ENCODE measurements at places on chromosomes 12 and 14.

DNA sequence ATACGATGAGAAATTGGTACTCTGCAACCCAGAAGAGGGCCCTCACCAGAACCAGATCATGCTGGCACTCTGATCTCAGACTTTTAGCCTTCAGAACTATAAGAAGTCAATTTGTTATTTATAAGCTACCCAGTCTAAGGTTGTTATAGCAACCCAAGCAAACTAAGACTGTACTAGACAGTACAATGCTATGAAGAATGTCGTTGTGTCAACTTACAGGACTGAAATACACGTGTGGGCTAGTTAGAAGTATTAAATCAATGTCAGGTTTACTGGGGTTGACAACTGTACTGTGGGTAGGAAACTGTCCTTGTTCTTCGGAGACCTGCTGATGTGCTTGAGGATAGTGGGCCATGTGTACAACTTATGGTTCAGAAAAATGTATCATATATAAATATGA, 19.7 kb downstream of the DUSP16 start:
- H3K4me3 ChIP-seq: no peak overlapping the region
- DNase-seq: no peak
- H3K36me3 ChIP-seq: peaks cover 27% of the 10 kb centered on the region

- H3K27me3 ChIP-seq: no peaks in the 10 kb centered on the region
- DNase-seq: no peak
- no peak overlapping the region for H3K4me3 ChIP-seq
- H3K27ac ChIP-seq: no peak overlapping the region
Observed at GRCh38 chr12:126493366-126494108, 1428.3 kb downstream of the AACS start.

GRCh38 chr14:81382517-81383225, 17.5 kb downstream of the STON2 start:
- H3K27me3 ChIP-seq: peaks cover 4% of the 10 kb centered on the region
- no peaks in the 10 kb centered on the region for H3K4me1 ChIP-seq
- no peak overlapping the region for H3K27ac ChIP-seq
- DNase-seq: no peak
- no peaks in the 10 kb centered on the region for H3K36me3 ChIP-seq

GRCh38 chr12:123976227-123976826, 3.3 kb downstream of the ZNF664 start:
- H3K36me3 ChIP-seq: peaks cover 22% of the 10 kb centered on the region
- H3K27ac ChIP-seq: no peak overlapping the region
- no peak for DNase-seq

- peak overlapping the region; percentile 35 for H3K4me3 ChIP-seq
- no peaks in the 10 kb centered on the region for H3K27me3 ChIP-seq
- peaks cover 53% of the 10 kb centered on the region for H3K4me1 ChIP-seq
- no peak for DNase-seq
Observed at GRCh38 chr12:111991946-111992345, 21.0 kb downstream of the TMEM116 start.

DNA sequence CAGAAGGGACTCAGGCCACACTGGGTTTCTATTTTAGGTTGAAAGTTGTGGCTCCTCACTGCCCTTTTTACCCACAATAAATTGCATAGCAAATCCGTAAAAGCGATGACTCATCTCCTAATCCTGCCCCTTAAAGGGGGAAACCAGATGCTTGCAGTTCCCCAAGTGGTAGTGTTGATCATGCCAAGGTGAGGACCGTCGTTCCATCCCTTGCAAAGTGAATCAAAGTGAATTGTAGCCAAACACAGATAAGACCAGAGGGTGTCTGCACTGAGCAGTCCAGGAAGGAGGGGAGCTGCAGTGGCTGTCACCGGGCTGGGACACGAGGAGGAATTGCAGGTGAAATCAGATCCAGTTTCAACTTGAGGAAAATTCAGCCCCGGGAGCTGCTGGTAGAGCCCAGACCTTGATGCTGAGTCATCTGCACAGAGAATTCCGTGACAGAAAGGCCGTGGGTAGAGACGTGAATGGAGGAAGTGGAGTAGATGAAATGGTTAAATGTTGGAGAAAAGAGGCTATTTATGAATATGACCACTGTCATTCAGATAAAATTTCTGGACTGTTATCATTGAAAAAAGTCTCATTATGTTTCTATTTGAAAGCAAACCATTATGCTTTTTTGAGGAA, 44.2 kb upstream of the MMP17 start:
- no peak overlapping the region for H3K27ac ChIP-seq
- peaks cover under 1% of the 10 kb centered on the region for H3K4me1 ChIP-seq
- H3K27me3 ChIP-seq: no peaks in the 10 kb centered on the region
- no peak overlapping the region for H3K4me3 ChIP-seq
- peaks cover 23% of the 10 kb centered on the region for H3K36me3 ChIP-seq

DNA sequence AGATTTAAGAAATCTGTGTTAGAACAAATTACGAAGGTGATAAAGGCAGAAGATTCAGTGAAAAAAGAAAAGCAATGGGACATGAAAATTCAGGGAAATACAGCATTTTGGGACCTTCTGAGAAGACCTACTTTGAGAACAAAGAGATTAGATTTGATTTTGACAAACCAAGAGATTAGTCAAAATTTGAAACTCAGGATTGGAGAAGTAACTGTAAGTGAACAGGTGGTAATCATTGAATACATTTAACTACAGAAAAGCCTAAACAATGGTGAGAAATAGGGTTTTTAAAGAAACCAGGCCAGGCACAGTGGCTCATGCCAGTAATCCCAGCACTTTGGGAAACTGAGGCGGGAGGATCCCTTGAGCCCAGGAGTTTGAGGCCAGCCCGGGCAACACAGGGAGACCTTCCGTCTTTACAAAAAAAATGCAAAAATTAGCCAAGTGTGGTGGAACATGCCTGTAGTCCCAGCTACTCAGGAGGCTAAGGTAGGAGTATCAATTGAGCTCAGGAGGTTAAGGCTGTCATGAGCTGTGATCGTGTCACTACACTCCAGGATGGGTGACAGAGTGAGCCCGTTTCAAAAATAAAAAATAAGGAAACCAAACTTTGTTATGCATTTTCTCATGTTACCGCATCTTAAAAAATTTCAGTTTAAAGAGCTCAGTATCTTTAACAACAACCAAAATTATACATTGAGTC, 8.9 kb upstream of the SAV1 start:
- no peak for DNase-seq
- no peaks in the 10 kb centered on the region for H3K36me3 ChIP-seq
- peak overlapping the region; percentile 1 for H3K27ac ChIP-seq
- H3K4me1 ChIP-seq: peaks cover 10% of the 10 kb centered on the region

GRCh38 chr12:50149311-50149710, 17.9 kb downstream of the CERS5 start:
- DNase-seq: no peak
- peaks cover 14% of the 10 kb centered on the region for H3K4me1 ChIP-seq
- no peaks in the 10 kb centered on the region for H3K27me3 ChIP-seq
- no peak overlapping the region for H3K4me3 ChIP-seq

DNA sequence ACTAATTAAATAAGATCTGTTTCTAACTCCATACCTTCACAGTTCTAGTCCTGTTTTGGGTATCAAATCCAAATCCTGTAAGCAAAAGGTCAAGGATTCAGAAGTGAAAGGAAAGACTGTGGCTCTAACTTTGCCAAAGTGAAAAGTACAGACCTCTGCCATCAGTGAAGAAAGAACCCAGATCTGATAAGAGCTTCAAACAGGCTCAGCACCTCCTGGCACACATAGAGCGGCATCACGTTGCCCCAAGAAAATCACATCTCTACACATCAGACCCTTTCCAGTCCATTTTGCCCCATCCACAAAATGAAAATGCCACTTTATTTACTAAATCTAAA, 23.2 kb downstream of the CLIP1 start:
- no peak overlapping the region for H3K4me3 ChIP-seq
- peaks cover 28% of the 10 kb centered on the region for H3K36me3 ChIP-seq
- H3K4me1 ChIP-seq: peaks cover 31% of the 10 kb centered on the region
- H3K27ac ChIP-seq: peak overlapping the region; percentile 66
- no peaks in the 10 kb centered on the region for H3K27me3 ChIP-seq

DNA sequence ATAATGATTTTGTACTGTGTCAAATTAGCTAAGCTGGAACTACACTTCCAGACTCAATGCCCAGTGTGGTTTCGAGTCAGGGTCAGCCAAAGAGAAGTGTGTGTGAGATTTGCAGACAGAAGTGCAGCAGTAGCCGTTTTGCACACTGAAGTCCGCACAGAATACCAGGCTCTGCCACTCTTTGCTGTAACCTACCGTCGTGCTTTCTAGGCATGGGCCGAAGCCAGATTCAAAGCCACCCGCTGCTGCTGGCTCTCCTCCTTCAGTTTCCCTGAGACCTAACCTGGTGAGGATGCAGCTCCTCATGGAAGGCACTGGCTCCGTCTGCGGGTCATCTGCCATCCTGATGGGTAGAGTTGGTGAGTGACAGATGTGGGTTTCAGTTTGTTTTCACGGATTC, 48.8 kb downstream of the LRTM2 start:
- peaks cover 27% of the 10 kb centered on the region for H3K27me3 ChIP-seq
- no peaks in the 10 kb centered on the region for H3K36me3 ChIP-seq
- H3K4me3 ChIP-seq: no peak overlapping the region
- H3K4me1 ChIP-seq: no peaks in the 10 kb centered on the region

DNA sequence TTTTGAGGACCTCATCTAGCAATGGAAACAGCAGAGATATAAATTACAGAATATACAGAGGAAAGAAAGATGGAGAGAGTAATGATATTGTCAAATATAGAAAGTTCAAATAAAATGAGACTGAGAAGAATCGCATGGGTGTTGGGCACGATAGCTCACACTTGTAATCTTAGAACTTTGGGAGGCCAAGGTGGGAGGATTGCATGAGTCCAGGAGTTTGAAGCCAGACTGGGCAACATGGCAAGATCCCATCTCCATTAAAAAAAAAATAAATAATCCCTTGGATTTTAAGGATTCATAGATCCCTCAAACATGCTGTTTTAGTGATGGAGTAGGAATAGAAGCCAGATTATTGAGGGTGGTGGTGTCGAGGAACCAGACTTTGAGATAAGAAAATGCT, 1.9 kb downstream of the PYROXD1 start:
- no peak for DNase-seq
- peaks cover 37% of the 10 kb centered on the region for H3K36me3 ChIP-seq

- H3K27ac ChIP-seq: no peak overlapping the region
- DNase-seq: no peak
- H3K27me3 ChIP-seq: no peaks in the 10 kb centered on the region
- no peak overlapping the region for H3K4me3 ChIP-seq
Observed at GRCh38 chr14:93023039-93023438, 92.7 kb downstream of the ITPK1 start.

GRCh38 chr14:104689881-104690711, 678 bp downstream of the INF2 start:
- no peak for DNase-seq
- no peaks in the 10 kb centered on the region for H3K27me3 ChIP-seq
- no peaks in the 10 kb centered on the region for H3K36me3 ChIP-seq
- H3K4me3 ChIP-seq: peak overlapping the region; percentile 85
- peaks cover 45% of the 10 kb centered on the region for H3K4me1 ChIP-seq
- no peak overlapping the region for H3K27ac ChIP-seq

DNA sequence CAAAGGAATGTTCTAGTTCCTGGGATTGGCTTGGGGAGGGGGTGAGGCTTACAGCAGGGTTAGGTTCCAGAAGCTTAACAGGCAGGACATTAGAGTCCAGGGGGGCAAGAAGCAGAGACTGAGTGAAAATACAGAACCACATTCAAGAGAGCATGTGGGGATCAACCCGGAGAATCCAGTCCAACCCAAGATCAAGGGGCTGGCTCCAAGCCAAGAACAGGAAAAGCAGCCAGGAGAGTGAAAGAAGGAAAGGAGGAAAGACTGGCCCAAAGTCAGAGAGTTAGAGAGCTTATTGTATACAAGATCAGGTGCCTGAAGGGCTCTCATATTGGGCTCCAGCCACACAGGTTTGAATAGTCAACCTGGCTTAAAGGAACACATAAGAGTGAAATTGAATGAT, 190.3 kb upstream of the CDKN3 start:
- H3K4me3 ChIP-seq: no peak overlapping the region
- peaks cover 8% of the 10 kb centered on the region for H3K27me3 ChIP-seq
- H3K27ac ChIP-seq: no peak overlapping the region

DNA sequence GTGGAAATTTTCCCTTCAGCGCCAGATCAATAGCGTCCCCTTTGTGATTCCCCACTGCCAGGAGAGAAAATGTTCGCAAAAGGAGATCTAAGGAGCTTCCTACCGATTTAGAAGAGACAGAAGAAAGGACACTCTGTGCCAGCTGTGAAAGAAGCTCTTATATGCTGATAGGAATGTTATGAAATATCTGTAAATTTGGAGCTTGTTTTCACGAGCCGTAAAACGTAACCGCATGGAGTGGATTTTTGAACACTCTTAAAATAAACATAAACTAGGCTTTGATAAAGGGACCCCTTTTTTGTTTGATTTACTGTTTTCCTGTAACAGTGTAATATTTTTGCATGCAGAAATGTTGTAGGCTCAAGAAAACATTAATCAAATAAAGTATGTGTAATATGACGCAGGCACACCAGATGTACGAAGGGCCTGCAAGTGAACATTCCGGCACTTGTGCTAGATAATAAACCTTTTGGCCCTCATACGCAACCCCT, 346.8 kb downstream of the ETNK1 start:
- H3K4me3 ChIP-seq: no peak overlapping the region
- no peaks in the 10 kb centered on the region for H3K27me3 ChIP-seq
- DNase-seq: no peak

GRCh38 chr14:95140060-95140858, 17.1 kb downstream of the DICER1 start:
- H3K4me3 ChIP-seq: no peak overlapping the region
- H3K36me3 ChIP-seq: peaks cover 12% of the 10 kb centered on the region
- H3K27me3 ChIP-seq: no peaks in the 10 kb centered on the region
- peaks cover 53% of the 10 kb centered on the region for H3K4me1 ChIP-seq
- DNase-seq: no peak

- no peak overlapping the region for H3K4me3 ChIP-seq
- H3K27me3 ChIP-seq: no peaks in the 10 kb centered on the region
- peaks cover 5% of the 10 kb centered on the region for H3K36me3 ChIP-seq
- H3K27ac ChIP-seq: no peak overlapping the region
Observed at GRCh38 chr14:103578401-103579075, 15.8 kb downstream of the COA8 start.

- no peaks in the 10 kb centered on the region for H3K27me3 ChIP-seq
- no peaks in the 10 kb centered on the region for H3K4me1 ChIP-seq
Observed at GRCh38 chr14:103084021-103084919, at the start of gene LBHD2. Gene LBHD2, plus strand, starts transcription at chr14:103084210. Its CDS starts 1,803 bp downstream, at chr14:103086013.

DNA sequence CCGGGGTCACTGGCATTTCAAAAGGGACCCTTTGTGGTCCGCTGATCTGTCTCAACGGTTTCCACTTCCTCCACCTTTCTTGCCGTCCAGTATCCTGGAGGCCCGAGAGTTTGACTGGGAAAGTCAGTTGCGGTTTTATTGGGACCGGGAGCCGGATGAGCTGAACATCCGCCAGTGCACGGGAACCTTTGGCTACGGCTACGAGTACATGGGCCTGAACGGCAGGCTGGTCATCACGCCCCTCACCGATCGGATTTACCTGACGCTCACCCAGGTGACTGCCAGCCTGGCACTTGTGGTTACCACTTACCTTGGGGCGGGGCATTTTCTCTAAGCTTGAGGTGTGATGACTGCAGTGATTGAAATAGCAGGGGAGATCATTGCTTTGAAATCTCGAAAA, 83.8 kb downstream of the DNAH10 start:
- H3K36me3 ChIP-seq: no peaks in the 10 kb centered on the region
- no peak overlapping the region for H3K4me3 ChIP-seq
- H3K27ac ChIP-seq: no peak overlapping the region
- no peaks in the 10 kb centered on the region for H3K27me3 ChIP-seq
- H3K4me1 ChIP-seq: no peaks in the 10 kb centered on the region

Measured in activated T-helper 1 cell treated with anti-CD3 and anti-CD28 coated beads, Interleukin-12 subunit alpha, Interleukin-12 subunit beta, Interleukin-2, Interleukin-4 antibody, amounts not matched to agents 30 ng/mL and 10 ng/mL and 1 ng/mL, durations not matched to agents 14 hours and 24 hours and 36 hours (primary cell).